ENCODE measurements at places on chromosomes 1 and 21.

GRCh38 chr1:155022927-155023236, 10.7 kb downstream of the DCST2 start:
- no peak for DNase-seq

GRCh38 chr1:231913493-231913892, 286.9 kb downstream of the DISC1 start:
- DNase-seq: no peak

GRCh38 chr1:40267767-40268187, 9.7 kb downstream of the ZMPSTE24 start:
- no peak for DNase-seq

GRCh38 chr21:23218667-23219066, 2220.5 kb downstream of the NCAM2 start:
- DNase-seq: no peak
